ENCODE measurements at places on chromosomes 7 and 10. TPM values are rescaled to one million over a fixed set of nuclear protein-coding genes. Genes with fewer than 3 reads are reported as not detected.

Gene NKX2-3
- total RNA-seq, result not detected

Gene ELN
- 385 TPM for total RNA-seq

Gene LSM8
- 42.9 TPM for total RNA-seq

Gene OSBPL3
- total RNA-seq, result 8.9 TPM

Gene SAP25
- 0.08 TPM for total RNA-seq
